ENCODE measurements at places on chromosomes 6 and 20. TPM values are rescaled to one million over a fixed set of nuclear protein-coding genes. Genes with fewer than 3 reads are reported as not detected.

DNA sequence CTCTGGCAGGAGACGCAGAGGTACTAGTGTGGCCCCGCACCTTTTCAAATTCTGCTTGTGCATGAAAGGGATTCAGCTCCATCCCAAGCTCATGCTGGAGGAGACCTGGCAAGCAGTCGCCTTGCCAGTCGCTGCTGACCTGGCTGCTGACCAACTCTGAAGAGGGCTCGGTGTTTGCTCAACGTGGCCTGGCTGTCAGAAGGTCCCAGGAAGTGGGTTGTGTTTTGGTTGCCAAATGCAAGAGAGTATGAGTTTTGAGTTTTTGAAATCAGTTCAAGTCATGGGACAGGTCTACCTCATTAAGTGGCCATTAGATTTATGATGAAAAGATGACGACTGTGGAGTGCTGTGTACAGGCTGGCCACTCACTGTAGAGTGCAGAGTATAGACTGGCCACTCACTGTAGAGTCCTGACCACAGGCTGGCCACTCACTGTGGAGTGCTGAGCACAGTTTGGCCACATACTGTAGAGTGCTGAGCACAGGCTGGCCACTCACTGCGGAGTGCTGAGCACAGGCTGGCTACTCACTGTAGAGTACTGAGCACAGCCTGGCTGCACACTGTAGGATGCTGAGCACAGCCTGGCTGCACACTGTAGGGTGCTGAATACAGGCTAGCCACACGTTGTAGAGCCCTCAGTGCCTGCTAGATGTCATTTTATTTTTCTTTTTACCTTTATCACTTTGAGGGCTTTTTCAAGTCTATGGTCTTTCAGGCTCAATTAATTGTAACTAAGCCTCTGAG, 193.9 kb downstream of the ZNF217 start:
- DNase-seq, result no peak

GRCh38 chr20:41140226-41141133, 3.1 kb downstream of the PLCG1 start:
- no peak for DNase-seq

- DNase-seq, result no peak
Observed at GRCh38 chr20:63293456-63293855, 470 bp downstream of the COL20A1 start.

The SLC17A1 gene
- polyA plus RNA-seq, result not detected
